ENCODE measurements at places on chromosomes 6 and 20.

GRCh38 chr6:27096834-27097511, 150.5 kb upstream of the PRSS16 start:
- DNase-seq = peak; percentile 86

DNA sequence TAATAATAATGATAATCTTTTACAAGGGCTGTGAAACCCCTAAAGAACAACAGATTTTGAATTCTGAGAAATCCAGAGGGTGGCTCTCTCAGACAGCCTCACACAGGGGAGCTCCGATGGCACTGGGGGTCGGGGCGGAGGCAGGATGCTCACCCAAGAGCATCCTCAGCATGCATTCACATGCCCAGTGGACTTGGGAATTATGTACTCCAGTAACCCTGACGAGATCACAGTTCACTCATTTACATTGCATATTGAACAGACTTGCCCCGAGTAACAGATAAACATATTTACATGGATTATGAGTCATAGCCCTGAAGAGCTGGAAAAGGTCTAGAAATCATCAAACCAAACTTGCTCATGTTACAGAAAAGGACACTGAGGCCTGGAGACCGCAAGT, 482.7 kb upstream of the JARID2 start:
- no peak for DNase-seq

DNA sequence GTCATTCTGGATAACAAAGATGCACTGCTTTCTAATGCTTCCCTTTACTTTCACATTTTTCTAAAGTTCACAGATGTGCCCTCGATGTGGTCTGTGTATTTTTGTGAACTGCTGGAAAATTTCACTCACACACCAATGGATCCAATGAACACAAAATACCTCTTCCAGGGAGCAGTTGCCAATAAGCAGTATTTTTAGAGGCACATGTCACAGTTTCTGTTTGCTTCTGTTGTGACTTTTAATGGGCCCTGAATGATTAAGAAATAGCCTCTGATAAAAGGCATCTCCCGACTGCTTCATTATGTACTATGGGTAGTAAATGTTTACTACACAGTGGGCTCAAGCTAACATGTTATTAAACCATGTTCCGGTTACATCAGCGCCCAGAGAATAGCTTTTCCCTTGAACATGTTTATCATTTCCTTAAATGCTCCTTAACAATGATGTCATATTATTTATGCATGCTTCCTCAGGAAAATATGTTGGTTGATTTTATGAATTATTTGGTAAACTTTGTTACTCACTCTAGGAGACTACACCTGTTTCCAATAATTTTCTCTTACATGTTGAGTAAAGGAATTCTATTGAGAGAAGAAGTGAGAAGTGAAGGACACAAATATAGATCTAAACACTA, 188.0 kb downstream of the KCNQ5 start:
- no peak for DNase-seq

- DNase-seq = peak; percentile 58
Measured at GRCh38 chr20:56628873-56629463, at the start of gene TFAP2C. TSS of gene TFAP2C (plus strand) at chr20:56629306. CDS start at chr20:56629545, 239 bp downstream.

DNA sequence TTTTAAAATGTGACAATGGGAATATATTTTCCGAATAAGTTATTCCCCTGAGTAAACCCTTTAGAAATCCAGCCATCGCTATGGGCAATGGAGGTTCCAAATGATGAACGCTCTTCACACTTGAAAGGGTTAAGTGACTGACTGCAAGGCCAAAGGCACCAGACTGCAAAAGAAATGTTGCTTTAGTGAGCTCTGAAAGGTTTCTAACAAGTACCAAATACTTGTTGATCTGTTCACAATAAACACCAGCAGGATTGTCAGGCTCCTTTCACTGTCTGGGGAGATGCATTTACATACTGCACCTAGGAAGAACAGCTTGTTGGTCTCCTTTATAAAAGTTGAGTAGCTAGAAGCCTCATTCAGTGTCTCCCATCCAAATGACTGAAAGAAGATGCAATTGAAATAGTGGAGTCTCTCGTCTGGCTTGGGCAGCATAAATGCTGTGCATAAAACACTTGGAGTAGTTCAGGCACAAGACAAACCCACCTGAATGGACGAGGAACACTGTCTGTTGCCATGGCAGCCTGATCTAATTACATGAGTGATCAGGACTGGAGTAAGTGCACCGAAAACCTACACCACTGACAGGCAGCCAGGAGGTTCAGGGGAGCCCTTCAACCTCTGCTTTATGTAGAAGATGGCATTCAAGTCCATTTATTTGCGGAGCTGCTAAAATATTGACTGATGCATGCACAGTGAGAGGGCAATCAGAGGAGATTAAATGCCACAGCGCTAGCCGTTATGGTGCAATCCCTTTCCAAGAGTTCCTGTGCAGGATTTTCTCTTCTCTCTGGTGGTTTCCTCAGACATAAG, 2.9 kb downstream of the ATXN1 start:
- DNase-seq = no peak

DNA sequence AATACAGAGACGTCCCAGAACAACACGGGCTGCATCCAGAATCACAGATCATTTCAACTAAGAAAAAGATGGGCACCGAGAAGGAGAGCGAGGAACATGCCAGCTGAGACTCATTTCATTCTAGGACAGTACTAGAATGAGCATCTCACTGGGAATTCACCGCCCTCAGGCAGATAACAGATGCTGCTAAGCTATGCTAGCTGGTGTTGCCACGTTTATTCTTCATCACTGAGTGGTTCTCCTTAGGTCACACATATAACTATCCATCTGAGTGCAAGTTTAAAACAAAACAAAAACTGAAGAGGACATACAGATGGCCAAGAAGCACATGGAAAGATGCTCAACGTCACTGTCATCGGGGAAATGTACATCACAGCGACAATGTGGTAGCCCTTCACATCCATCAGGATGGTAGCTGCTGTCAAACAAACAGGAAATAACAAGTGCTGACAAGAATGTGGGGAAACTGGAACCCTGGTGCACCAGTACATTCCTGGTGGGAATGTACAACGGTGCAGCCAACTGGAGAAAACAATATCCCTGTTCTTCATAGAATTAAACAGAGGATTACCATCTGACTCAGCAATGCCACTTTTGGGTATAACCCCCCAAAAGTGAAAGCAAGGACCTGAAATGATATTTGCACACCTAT, 97.6 kb downstream of the SLC22A23 start:
- no peak for DNase-seq

- peak; percentile 52 for DNase-seq
Measured at GRCh38 chr20:48787861-48788375, 39.9 kb downstream of the PREX1 start.

DNA sequence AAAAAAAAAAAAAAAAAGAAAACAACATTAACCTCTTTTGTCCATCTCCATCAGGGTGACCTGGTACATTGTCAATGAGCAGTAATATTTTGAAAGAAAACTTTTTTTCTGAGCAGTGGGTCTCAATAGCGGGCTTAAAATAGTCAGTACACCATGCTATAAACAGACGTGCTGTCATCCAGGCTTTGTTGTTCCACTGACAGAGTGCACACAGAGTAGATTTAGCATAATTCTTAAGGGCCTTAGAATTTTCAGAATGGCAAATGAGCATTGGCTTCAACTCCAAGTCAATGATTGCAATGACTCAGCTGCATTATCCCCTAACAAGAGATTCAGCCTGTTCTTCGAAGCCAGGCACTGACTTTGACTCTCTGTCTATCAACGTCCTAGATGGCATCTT, 35.6 kb downstream of the MAP7 start:
- DNase-seq = no peak

DNA sequence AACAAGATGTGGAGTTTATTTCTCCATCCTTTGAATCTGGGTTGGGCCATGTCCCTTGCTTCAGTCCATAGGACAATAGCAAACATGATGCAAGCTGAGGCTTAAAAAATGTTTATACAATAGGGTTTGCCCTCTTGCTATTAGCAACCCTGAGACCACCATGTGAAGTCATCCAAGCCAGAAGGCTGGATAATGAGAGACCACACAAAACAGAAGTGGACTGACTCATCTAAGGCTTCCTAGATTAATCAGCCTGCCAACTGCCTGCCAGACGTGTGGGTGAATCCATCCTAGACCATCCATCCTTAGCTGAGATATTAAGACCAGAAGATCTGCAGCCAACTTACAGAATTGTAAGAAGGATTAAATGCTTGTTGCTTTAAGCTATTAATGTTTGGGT, 38.1 kb upstream of the ISM1 start:
- DNase-seq = peak; percentile 66

DNA sequence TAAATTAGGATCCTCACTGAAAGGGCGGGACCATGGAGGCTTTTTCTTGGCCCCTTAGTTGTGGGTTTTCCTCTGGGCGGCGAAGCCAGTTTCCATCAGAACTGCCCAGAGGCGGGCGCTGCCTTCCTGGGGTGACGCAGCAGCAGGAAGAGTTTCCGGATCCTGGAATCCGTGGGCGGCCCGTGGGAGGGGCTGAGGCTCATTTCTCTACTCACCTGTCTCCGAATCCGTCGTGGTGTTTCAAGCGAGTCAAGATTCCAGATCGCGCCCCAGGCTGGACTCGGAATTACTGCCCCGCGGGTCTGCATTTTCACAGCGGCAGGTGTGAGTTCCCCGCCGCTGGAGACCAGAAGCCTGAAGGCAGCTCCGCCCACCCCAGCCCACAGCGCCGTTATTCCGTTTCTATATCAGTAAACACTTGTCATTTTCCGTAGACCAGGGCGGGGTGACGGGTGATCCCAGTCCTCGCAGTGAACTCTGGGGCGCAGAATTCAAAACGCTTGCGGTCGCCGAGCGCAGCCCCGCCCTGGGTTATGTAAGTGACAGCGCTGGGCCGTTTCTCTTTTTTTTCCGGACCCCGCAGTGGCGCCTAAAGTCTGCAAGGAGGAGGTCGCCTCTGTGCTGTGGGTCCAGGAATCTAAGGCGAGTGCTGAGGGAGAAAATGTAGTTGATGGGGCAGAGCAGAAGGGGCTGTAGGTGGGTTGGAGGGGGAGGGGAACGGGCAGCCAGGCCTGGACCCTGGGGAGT, 27.2 kb upstream of the POU5F1 start:
- DNase-seq = peak; percentile 95

DNA sequence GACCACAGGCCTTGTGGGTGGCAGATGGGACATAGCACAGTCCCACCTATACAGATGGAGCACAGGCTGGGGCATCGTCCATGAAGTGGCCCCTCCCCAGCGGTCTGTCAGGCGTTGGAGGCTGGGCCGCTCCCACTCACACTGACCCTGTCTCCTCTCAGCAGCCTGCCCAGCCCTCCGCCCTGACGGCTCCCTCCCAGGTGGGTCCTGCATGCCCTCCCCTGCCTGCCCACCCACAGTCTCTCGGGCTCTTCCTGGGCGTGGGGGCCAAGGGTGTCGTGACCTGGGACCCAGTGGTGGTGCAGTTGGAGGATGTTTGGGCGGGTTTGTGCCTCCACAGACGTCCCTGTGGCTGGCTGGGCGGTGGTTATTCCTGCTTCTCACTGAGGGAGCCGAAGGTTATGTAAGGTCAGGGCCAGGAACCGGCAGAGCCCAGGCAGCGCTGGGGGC, 22.3 kb downstream of the COL20A1 start:
- no peak for DNase-seq

GRCh38 chr6:50198245-50198644, 148.5 kb upstream of the DEFB112 start:
- no peak for DNase-seq

- DNase-seq = no peak
Measured at GRCh38 chr20:59148701-59149493, 14.7 kb upstream of the ZNF831 start.

DNA sequence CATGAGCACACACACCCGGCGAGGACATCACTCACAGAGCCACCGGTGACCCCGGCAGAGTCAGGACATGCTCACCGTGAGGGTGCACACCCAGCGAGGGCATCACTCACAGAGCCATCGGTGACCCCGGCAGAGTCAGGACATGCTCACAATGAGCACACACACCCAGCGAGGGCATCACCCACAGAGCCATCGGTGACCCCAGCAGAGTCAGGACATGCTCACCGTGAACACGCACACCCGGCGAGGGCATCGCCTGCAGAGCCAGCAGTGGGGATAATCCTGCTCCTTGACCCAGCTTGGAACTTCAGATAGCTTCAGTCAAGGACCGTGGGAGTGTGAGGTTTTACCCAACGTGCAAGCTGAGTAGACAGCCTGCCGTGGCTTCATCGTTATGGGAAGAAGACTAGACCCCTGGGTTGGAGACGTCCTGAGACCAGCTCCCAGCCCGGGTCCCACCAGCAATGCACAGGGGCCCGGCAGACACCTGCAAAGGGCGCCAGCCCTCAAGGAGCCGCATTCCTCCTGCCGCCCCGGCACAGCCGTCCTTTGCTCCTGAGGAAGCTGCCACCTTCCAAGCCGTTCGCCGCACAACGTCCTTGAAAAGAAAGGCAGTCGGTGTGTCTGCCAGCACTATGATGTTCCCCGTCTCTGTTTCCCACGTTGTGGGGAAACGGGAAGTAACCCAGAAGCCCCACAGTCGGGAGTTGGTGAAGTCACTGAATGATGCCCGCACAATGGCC, 192.3 kb downstream of the DLL1 start:
- no peak for DNase-seq

DNA sequence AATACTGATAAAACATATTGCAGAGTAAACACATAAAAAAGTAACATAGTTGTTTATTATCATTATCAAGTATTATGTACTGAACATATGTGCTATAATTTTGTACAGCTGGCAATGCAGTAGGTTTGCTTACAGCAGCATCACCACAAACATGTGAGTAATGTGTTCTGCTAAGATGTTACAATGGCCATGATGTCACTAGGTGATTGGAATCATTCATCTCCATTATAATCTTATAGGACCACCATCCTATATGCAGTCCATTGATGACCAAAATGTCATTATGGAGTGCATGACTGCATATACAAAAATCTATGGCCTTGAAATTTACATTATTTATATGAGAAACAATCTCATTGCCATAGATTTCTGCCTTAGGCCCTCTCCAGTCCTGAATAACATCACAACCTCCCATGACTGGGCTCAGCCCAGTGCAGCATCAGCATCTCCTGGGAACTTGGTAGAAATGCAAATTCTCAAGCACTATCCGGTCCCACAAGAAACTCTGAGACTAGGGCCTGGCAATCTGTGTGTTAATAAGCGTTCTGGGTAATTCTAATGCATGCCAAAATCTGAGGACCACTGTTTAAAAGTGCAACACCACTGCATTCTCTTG, 352.0 kb upstream of the MARCKS start:
- DNase-seq = no peak

- DNase-seq = no peak
Measured at GRCh38 chr20:39853050-39853449, 836.0 kb downstream of the MAFB start.

- DNase-seq = no peak
Measured at GRCh38 chr6:140078561-140079125, 704.2 kb upstream of the CITED2 start.

- no peak for DNase-seq
Measured at GRCh38 chr20:9359561-9360308, 154.7 kb upstream of the LAMP5 start.

GRCh38 chr20:23823621-23824324, 2.8 kb downstream of the CST2 start:
- DNase-seq = no peak

All from activated CD4-positive, alpha-beta T cell treated with anti-CD3 and anti-CD28 coated beads, Interleukin-2, Interleukin-6, amounts not matched to agents 100 ng/mL and 50 ng/mL, durations not matched to agents 16 hours and 8 hours (primary cell).